ENCODE measurements at places on chromosomes 11 and 22.

DNA sequence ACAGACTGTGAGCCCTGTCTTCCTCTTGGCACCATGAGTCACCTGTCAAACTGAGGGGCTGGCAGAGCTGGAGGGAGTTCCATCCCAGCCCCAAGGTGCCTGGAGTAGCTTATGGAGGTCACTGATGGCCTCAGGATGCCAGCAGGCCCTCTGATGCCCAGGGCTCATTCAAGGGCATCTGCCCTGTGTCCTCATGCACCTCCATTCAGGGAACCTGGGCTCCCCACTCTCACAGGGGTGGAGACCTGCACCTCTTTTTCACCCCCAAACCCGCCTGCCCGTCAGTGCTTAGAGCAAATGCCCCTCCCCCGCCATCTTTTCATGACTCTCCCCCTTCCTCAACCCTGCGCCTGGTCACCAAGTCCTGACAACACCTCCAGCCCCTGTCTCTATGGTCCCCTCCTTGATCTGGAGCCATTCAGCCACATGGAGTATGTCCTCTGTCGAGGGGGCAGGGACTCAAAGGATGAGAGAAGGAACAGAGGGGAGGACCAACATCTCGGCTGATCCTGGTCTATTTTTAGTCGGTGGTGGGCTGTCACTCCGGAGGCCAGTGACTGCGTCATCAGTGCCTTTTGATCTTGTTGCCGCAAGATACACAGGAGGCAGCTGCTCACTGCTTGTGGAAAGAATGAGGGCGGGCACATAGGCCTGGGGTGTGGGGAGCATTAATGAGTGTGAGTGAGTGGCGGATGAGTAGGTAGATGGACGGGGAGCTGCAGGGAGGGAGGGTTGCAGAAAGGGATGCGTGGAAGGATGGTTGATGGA lies 72.2 kb downstream of the CDKN1C start:
- DNase-seq, result no peak

DNA sequence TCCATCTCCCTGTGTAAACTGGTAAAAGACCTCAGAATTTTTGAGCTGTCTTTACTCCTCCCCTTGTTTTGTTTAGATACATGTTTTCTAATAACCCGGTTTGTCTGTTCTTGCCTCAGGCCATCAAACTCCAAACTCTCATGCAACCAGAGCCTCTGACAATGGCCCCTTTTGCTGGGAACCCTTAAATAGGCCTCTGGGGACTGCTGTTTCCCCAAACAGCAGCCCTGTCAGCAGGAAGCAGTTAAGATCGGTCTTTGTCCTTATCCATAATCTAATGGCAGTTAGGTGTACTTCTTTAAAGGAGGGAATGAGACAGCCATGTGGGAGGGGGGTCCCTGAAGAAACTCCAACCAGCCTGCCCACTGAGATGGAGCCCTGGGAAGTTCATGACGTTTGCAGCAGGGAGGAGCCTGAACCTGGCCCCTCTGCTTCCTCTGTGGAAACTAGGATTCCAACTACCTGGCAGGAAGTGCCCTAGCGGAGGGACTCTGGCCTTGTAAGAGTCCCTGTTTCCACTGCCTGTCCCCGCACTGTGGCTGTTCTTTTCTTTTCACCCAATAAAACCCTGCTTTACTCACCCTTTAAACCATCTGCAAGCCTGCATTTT lies 1354.4 kb downstream of the LRRC4C start:
- DNase-seq, result no peak

GRCh38 chr11:96014217-96014616 lies 90.3 kb upstream of the MTMR2 start:
- peak; percentile 63 for DNase-seq

- peak; percentile 76 for DNase-seq
These were observed 1.1 kb downstream of the CFL1 start for GRCh38 chr11:65856689-65857499.

DNA sequence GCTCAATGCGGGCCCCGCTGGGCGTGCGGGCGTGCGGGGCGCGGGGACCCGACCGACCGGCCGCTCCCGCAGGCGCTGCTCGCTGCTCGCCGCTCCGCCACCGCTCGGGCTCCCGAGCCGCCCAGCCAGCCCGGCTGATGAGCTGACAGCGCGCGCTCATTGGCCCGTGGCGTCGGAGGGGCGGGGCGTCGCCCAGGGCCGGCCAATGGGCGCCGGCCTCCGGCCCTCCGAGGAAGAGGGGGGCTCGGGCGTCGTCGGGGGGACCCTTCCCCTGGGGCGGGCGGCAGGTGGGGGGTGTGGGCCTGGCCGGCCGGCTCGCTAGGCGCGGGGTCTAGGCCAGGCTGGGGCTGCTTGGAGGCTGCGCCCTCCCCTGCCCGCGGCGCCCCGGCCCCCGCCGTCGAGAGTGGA lies at the start of gene SCUBE1:
Gene SCUBE1, minus strand, starts transcription at position 111 of the 408 bp plus-strand sequence. CDS start 111 bp downstream, outside the sequence.
- peak; percentile 24 for DNase-seq

GRCh38 chr11:45754261-45754709 lies 50.7 kb upstream of the SLC35C1 start:
- no peak for DNase-seq

DNA sequence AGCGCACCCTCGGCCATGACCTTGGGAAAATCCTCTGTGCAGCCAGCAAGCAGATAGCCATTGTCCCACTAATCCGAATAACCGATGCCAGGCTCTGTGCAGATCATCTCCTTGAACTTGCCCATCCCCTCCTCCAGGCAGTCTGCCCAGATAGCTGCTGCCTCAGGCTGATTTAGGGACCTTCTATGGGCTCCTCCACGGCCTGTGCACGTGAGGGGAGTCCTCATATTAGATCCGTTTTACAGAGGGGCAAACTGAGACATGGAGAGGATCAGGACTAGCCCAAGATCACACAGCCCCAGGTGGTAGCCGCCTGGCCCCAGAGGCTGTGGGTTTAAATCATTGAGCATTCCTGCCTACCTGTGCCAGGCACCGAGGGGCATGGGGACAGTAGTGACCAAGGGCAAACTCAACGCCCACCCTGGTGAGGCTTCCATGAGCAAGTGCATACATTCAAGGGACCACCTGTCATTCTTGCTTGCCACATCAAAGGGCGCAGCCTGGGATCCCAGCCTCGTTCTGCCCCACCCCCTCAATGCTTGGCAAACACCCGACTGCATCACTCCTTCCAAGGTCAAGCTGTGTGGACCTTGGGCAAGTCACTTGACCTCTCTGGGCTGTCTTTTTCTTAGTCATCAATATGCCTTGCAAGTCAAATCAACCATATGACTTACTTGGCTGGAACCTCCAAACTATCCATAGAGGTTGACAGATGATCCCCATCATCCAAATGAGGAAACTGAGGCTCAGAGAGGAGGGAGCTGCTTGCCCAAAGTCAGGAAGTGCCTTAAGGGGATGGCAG lies 131.6 kb downstream of the MN1 start:
- DNase-seq, result no peak

DNA sequence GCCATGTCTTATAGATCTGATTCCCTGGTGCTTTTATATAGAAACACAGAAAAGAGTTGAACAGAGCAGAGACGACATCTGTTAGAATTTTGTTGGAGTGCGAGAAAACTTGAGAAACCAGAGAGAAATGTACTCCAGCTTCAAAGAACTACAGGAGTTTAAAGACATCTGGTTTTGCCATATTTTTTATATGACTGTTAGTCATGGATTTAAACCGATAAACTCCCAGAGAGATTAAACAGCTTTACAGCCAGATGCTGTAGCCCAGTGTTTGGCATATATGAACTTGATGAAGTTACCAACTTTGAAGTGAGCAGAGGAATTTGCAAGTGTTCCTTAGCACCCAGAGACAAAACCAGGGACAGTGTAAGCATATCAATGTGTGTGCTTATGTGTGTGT lies 1083.1 kb downstream of the LRRC4C start:
- DNase-seq, result no peak

DNA sequence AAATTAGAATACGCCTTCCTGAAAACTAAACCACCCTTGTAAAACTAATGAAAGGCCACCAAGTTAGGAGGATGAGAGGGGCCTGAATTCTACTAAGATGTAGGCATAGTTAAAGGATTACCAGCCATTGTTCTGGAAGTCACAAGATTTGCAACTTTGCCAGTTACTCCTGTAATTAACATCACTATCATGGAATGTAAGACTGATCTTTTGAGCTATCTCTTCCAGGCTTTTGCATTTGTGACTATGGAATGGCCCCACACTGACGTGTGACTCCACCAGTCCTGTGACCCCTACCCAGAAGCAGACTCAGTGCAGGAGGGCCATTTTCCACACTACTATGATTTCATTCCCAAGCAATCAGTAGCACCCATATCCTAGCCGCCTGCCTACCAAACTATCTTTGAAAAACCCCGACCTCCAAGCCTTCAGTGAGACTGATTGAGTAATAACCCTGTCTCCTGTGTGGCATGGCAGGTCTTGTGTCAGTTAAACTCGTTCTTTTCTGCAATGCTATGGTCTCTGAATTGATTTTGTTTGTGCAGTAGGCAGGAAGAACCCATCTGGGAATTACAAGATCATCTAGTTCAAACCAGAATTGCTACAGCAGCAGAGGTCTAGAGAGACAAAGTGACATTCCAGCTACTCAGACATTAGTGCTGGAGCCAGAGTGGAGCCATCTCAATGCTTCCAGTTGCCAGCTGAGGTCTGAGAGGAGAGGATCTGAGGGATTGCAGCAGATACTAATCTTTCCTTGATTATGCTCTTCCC lies 1.9 kb upstream of the CTSF start:
- DNase-seq, result no peak

GRCh38 chr11:74476536-74476935 lies 9.2 kb upstream of the KCNE3 start:
- DNase-seq, result no peak

DNA sequence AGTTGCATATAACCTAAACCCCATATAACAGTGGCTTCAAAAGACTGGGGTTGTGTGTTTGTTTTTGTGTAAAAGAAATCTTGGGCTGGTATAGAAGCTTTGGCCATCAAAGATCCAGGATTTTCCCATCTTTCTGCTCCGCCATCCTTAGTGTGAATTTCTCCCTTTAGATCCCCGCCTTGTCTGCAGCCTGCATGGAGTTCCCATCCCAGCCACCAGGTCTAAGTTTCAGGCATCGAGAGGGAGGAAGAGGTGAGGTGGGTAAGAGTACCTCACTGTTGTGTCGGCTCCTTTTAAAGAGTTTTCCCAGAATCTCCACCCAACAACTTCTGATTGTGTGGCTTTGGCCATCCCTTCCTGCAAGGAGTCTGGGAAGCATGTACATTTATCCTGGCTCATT lies 195.5 kb upstream of the SORL1-AS1 start:
- no peak for DNase-seq

DNA sequence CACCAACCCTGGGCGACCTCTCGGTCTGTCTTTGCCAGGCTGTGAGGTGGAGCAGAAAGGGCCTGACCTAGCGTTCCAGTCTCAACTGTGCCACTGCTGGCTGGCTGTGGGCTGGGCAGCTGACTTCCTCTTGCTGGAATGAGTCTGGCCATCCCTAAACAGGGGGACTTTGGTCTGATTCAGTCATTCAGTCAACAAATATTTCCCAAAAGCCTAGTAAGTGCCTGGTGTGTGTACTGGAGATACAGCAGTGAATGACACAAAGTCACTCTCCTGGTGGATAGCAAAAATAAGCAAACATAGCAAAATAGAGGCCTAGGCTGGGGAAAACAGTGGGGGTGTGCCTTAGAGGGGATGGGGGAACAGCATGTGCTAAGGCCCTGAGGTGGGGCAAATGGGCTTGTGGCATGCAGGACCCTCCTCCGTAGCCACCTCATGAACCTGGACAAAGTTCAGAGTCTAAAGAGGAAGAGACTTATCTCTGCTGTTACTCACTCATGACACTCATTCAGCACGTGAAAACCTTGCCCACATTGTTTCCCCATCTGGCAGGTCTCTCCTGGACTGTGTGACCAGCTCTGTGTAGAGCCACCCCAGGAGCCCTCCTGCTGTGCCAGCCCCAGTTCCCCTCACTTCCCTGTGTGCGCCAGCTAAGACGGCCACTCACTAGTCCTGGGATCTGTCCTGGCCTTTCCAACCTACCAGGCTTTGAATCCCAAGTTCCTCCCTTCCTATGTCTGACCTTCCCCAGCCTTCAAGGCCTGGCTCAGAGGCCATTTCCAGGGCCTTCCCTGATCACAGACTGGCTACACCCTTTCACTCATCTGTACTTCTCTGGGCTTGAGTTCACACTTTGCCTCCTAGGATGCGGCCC lies 4.7 kb downstream of the GUCD1 start:
- no peak for DNase-seq

GRCh38 chr11:119144825-119145486 lies 3.9 kb upstream of the ABCG4 start:
- no peak for DNase-seq

DNA sequence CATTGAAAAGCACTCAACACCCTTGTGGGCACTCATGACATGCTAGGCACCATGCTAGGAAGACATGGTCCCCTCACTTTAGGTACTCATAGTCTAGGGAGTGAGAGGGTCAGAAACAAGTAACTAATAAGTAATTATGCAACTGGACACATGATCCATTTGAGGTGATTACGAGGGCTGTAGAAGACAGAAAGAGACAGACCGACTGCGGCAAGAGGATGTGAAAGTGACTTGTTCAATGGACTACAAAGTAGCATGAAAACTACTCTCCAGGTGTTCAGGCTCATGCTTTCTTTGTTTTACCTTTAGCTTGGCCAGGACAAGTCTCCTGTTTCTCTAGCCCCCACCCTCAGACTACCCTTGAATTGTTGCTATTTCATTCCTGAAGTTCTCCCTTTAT lies 310.8 kb upstream of the SORL1-AS1 start:
- no peak for DNase-seq

DNA sequence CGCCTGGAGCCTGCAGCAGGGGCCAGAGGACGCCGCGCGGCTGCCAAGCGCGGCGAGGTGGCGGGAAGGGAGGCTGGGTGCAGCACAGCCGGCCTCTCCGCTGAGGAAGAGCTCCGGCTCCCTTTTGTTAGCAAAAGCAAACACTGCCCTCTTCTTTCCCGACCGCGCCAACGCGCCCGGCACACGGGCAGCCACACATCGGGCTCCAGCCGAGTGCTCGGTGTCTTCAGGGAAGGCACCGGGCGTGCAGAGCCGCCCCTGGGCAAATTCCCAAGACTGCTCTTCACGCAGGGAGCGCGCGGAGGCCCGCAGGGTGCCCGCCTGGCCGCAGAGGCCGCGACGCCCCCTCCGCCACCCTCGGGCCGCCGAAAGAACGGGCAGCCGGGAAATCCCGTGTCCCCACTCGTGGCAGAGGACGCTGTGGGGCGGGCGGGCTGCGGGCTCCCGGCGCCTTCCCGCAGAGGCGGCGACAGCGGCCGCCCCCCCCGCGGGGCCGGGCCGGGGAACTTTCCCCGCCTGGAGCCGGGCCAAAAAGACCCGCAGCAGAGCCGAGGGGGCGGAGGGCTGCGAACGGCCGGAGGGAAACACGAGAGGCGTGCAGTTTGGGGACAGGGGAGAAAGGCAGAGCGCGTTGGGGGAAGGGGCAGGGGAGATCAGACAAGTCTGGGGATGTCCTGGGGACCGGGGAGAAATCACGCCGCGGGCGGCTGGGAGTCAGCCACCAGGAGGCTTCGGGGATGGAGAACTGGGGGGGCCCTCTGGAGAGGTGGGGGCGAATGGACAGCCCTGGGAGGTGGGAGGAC lies 931 bp downstream of the CADM1 start:
- no peak for DNase-seq

- no peak for DNase-seq
These were observed 3.2 kb downstream of the ST14 start for GRCh38 chr11:130162733-130163132.
